Stimulated activated CD4-positive, alpha-beta T cell treated with anti-CD3 and anti-CD28 coated beads, TNF-alpha, amount 100 ng/mL, for 1 hour (primary cell): ENCODE measurements at places on chromosomes 4 and X.

- no peak for DNase-seq
These were observed 457.9 kb upstream of the SLIT2 start for GRCh38 chr4:19793831-19794230.

DNA sequence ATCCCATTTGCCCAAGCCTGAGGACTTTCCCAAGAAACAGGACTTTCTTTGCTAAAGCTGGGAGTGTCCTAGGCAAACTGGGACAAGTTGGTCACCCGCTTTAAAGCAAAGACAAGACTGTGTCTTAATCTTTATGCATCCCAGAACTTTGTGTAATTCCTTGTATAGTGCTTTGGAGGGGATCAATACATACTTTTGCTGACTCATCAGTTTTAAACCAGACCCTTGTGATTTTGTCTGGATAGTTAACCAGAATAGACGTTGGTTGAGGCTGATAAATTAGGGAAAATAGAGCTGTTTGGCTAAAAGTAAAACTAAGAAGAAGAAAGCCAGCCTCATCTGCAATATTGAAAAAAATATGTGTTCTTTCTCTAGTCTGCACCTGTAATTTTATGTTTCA is 82.8 kb downstream of the IL1RAPL1 start:
- no peak for DNase-seq

DNA sequence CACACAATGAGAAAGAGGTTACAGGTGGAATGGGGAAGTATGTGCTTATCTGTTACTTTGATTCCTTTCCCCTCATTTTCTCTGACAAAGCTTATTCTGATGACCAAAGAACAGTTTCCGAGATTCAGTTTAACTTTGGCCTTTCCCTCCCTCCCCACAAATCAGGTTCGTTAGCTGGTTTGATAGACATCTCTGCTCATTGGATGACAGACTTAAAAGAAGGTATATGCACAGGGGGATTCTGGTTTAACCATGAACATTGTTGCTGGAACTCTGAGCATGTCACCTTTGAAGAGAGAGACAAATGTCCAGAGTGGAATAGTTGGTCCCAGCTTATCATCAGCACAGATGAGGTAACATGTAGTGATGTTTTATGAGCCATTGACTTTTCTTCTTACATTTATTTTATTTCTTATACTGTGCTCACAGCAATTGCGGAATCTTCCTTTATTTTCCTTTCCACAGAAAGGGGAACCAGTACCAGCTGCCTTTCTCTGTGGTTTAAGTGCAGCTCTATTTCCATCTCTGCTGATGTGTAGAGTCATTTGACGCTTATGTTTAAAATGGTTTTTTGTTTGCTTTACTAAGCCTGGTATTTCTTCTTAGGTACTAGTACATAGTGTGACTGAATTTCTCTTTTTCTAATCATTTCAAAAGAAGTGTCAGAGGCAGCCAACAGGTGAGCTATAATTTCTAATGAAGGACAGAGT is 125.0 kb downstream of the AKAP4 start:
- no peak for DNase-seq

- DNase-seq: no peak
These were observed 49.3 kb downstream of the SLC10A7 start for GRCh38 chr4:146472404-146472803.

GRCh38 chr4:77818602-77819403 is at the start of gene CNOT6L:
TSS of gene CNOT6L (minus strand) at chr4:77819368. CDS start at chr4:77819308, 60 bp downstream.
- DNase-seq: no peak

- DNase-seq: no peak
These were observed 283.0 kb upstream of the BOD1L1 start for GRCh38 chr4:13910556-13910955.

GRCh38 chr4:11397819-11398610 is 30.7 kb downstream of the HS3ST1 start:
- no peak for DNase-seq

- no peak for DNase-seq
These were observed 48.8 kb downstream of the PTCHD1 start for GRCh38 chrX:23383411-23383810.

- no peak for DNase-seq
These were observed 25.5 kb upstream of the MORC4 start for GRCh38 chrX:107025545-107025944.

DNA sequence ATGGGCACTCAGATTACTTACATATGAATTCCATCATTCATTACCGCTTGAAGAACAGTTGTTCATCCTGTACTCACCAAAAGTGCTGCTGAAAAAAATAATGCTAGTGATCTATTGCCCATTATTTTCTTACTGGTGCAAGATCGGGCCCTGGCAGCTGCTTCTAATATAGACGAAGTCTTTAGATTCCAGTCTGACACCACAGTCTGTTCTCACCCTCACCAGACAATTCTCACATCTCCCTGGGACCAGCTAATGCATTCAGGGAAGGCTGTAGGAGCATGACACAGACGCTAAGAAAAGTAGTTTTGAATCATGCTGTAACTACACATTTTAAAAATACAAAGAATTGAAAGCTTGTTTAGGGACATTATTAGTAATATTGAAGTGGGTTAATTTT is 13.8 kb downstream of the GEMIN8 start:
- DNase-seq: no peak
